ENCODE measurements at places on chromosomes 2 and 18. TPM values are rescaled to one million over a fixed set of nuclear protein-coding genes. Genes with fewer than 3 reads are reported as not detected.

DNA sequence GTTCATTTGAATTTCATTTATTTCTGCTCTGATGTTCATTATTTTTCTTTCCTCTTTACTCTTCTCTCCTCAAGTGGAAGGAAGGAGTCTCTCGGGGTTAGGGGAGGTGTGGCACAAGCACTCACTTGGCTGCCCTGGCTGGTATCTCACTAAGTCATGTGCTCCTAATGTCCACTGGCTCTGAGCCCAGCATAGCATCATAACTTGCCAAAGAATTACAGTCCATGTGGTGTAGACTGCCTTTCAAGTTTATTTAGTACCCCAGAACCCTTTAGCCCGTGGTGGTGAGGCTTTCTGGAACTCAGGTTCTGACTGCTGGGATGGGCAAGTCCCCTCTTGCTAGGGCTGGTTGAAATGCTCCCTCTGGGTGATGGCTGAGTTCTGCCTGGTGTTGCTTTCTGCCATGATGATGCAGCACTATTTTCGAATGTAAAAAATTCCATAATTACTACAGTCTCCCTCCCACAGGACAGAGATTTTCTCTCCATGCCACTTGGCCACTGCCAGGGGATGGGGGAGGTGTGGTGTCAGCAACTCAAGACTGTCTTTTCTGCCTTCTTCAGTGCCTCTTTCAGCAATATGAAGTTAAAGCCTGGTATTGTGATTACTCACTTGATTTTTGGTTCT lies 22.2 kb downstream of the SPAG16 start:
- peak; percentile 83 for DNase-seq

Gene UBE2E3
- 60.9 TPM for total RNA-seq

DNA sequence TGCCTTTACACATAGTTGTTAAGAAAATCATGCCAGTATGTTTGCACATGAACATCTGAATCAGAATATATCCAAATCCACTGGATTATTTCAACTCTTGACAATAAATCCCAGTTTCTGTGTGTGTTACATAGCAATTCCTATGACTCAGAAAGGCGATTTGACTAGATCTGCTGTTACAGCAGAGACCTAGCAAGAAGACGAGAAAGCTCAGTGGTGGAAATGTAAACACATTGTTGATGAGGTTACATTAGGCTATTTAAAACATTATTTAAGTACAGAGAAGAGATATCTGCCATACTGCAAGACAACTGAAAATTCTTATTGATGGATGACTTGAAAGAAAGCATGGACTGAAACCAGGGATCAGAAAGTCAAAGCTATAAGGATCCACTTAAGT lies 73.0 kb upstream of the SMIM21 start:
- no peak for DNase-seq

Gene FMNL2
- 18.3 TPM for total RNA-seq

DNA sequence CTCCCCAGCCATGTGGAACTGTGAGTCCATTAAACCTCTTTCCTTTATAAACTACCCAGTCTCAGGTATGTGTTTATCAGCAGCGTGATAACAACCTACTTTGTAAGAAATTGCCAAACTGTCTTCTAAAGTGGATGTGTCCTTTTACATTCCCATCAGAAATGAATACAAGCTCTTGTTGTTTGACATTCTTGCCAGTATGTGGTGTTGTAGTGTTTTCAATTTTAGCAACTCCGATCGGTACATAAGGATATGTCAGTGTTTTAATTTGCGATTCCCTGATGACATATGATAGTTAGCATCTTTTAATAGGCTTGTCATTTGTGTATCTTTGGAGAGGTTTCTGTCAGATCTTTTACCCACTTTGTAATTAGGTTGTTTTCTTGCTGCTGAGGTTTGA lies 1156.3 kb upstream of the CRIM1 start:
- no peak for DNase-seq

- DNase-seq: no peak
These were observed 26.3 kb downstream of the MEX3C start for GRCh38 chr18:51171223-51171622.

DNA sequence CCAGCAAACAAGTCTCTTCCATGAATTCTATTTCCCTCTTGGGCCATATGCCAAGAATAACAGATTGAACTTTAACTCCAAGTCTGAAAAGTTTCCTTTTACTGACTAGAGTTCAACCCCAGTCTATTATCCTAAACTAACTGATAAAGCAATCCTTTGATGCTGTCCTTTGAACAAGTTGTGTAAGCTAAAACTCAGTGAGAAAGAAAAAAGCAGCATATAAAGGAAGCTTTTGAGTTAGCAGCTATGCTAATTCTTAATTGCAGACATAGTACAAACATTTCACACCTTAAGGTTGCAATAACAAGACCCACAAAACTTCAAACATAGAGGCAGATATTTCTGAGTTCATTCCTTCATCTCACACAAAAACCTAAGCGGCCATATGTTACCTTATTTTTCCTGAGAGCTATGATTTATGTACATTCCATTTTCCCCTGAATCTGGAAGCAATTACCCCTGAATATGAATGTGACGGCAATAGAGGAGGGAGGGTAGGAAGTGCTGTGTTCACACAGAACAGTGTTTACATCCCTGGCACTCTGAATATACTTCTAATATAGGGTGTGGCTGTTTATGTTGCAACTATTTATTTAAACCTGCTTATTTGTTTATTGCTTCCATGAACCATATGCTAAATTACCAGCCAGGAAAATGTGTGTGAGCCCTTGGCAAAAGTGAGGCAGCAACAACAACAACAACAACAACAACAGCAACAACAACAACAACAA lies 180.6 kb downstream of the IRS1 start:
- DNase-seq: no peak

DNA sequence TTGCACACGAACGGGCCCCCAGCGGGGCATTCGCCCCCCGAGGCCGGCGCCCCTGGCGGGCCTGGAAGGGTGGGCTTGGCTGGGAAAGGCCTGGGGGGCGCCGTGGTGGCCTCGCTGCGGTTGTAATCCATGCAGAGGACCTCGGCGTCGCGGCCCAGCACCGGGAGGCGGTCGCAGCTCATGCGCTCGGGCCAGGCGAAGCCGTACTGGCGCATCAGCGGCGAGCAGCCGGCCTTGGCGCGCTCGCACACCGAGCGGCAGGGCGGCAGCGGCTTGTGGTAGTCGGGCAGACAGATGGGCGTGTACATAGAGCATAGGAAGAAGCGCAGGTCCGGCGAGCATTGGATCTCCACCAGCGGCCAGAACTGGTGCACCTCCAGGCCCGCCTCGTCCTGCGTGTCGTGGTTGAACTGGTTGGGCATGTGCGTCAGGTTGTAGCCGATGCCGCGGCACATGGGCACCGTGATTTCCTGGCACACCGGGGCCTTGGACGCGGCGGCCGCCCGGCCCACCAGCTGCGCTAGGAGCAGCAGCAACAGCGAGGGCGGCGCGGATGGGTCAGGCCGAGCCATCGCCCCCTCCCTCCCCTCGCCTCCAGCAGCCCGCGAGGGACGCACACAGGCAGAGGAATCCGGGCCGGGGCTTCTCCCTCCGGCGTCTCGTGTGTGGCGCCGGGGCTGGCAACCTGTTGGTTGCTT lies 1.4 kb downstream of the FZD5 start:
- DNase-seq: peak; percentile 87
